Karpas-422 (cell line): ENCODE measurements at places on chromosomes 12 and 14.

DNA sequence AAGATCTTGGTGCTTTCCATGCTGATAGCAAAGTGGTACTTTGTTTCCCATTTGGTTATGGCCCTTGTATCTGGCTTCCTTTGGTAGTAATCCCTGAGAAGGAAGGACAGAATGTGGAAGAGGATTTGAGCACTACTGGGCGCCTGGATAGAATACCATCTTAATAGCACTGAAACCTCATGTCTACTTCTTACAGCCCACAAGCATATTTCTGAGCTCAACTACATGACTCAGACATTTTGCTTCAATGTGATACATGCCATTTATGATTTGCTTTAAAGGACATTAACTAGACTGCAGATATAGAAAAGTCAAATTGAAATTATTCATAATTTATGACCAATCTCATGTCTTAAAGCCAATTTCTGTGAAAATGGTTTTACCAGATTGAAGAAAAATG lies 80.4 kb downstream of the LIN7A start:
- no peak overlapping the region for H3K4me3 ChIP-seq
- H3K36me3 ChIP-seq: no peaks in the 10 kb centered on the region
- H3K27me3 ChIP-seq: no peaks in the 10 kb centered on the region
- H3K4me1 ChIP-seq: no peaks in the 10 kb centered on the region

DNA sequence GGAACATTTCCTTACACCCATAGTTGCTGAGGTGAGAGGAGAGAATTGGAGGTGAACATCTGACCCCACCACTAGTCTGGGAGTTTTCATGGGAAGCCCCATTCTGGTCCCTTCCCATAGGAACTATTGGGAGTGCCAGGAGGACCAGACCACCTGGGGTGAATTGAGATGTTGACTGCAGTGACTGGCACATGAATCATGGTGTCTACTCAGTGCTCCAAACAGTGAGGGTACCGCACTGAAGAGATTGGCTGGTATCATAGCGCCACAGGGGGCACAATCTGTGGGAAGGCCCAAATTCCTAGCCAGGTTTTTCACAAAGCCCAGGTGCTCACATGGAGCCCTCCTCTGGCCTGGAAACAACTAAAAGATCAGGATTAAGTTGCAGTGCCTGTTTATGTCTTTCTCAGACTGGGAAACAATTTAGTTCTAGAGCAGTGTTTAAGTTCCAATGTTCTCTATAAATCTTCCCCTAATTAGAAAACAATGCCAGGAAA lies 3.7 kb upstream of the RNASE9 start:
- no peak for DNase-seq
- H3K27me3 ChIP-seq: no peaks in the 10 kb centered on the region
- no peaks in the 10 kb centered on the region for H3K36me3 ChIP-seq
- no peaks in the 10 kb centered on the region for H3K4me1 ChIP-seq
- H3K4me3 ChIP-seq: no peak overlapping the region

DNA sequence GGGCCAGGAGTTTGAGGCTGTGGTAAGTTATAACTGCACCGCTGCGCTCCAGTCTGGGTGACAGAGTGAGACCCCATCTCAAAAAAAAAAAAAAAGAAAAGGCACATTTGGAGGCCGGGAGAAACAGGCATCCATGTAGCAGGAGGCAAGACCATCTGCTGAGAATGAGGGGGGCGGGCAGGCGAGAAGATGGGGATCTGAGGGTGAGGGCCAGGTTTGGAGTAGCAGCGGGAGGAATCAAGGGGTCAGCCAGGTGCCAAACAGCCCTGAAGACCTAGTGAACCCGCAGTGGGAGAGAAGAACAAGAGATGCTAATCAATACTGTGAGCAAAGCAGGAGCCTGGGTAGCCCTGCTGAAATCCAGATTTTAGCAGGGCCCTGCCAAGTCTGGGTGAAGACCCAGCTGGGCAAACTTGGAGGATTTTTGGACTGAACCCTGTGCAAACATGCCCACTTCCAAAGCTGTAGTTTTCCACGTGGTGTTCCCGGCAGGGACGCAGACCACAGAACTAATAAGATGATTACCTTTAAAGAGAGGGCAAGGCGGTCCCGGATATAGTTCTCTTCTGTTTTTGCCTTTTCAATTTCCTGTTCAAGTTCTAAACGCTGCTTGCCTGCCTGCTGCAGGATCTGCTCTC lies 61.0 kb downstream of the NIN start:
- H3K4me3 ChIP-seq: no peak overlapping the region
- H3K36me3 ChIP-seq: peaks cover 61% of the 10 kb centered on the region
- no peaks in the 10 kb centered on the region for H3K27me3 ChIP-seq
- H3K27ac ChIP-seq: no peak overlapping the region
- H3K4me1 ChIP-seq: no peaks in the 10 kb centered on the region

DNA sequence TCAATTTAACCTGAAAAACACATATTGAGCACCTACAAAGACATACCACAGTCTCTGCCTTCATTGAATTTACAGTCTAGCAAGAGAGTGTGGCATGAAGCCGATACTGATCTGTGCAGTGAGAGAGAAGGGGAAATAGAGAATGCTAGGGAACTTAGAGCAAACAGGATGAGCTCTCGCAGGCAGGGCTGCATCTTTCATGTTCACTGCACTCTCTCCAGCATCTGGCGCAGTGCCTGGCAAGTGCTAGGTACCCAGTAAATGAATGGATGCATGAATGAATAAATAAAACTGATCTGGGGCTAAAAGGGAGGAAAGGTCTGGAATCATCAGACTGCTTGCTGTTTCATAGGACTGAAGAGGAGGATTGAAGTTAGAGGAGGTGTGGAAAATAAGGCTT lies 256.5 kb upstream of the NPAS3 start:
- no peak overlapping the region for H3K27ac ChIP-seq
- H3K4me1 ChIP-seq: no peaks in the 10 kb centered on the region
- H3K36me3 ChIP-seq: no peaks in the 10 kb centered on the region
- no peak for DNase-seq

- H3K4me3 ChIP-seq: peak overlapping the region; percentile 74
- no peaks in the 10 kb centered on the region for H3K27me3 ChIP-seq
- DNase-seq: peak; percentile 86
- peaks cover 76% of the 10 kb centered on the region for H3K4me1 ChIP-seq
- H3K36me3 ChIP-seq: peaks cover 9% of the 10 kb centered on the region; the same call in 1 of the 2 replicates
Measured at GRCh38 chr12:53205747-53206419, 1.2 kb downstream of the ITGB7 start.

DNA sequence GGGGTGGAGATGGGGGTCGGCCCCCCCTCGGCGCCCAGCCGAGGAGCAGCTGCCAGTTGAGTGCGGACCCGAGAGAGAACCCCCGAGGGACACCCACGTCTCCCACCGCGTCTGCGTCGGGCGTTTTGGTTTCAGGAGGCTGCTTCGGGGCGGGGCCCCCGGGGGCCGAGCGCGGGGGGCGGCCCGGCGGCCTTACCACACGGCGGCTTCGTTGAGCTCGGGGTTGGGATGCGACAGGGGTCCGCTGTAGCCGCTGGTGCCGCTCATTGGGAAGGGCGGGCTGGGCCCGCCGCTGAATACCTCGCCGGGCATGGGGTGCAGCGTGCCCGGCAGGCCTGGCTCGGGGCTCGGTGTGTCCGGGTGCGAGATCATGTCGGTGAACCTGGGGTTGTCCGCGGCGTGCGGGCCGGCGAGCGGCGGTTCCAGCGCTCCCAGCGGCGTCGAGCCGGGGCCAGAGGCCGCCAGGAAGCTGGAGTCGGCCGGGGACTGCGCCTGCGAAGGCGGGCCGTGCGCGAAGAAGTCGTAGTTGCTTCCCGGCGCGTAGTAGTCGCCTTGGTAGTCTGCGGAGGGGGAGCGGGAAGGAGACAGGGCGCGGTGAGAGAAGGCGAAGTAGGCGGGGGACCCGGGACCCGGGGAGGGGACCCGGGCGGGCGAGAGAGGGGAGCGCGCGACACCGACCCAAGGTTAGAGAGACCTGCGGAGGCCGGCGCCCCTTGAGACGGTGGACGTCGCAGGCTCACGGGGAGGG lies 8.5 kb downstream of the LHX5 start:
- H3K4me1 ChIP-seq: no peaks in the 10 kb centered on the region
- DNase-seq: no peak
- H3K27ac ChIP-seq: no peak overlapping the region

DNA sequence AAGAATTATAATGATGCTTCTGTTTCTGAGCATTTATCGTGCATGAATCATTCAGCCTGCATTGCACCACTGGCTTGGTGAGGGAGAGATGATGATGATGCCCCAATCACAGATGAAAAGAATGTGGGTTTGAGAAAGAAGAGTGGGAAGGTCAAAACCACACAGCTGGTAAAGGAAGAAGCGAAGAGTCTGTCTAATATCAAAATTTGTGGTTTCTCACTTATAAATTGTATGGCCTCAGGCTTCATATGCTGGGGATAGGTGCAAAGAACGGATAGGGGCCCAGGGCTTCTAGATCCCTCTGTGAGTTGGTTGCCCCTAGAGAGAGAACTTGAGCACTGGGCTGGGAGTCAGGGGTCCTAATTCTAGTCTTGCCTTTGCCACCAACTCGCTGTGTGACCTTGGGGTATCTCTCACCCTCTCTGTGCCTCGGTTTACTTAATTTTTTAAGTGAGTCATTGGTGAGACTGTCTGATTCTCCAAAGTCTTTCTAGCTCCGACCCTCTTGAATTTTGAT lies 2.2 kb downstream of the OASL start:
- DNase-seq: no peak
- no peak overlapping the region for H3K27ac ChIP-seq
- no peaks in the 10 kb centered on the region for H3K36me3 ChIP-seq
- no peak overlapping the region for H3K4me3 ChIP-seq

DNA sequence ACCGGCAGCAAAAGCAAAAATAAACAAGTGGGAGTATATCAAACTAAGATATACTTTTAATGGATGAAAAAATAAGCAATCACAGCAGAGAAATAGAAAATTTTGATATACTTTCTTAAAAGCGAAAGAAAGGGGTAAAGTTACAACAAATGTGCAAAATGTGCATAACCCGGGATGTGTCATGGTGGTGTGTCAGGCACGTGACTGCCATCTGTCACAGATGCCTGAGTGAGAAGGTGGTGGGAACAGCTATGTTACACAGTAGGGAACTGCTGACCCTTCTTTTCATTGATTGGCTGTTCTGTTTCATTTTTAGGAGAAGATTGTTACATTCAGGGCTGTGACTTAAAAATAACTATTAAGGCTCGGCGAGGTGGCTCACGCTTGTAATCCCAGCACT lies 168.1 kb upstream of the PELI2 start:
- no peak for DNase-seq
- H3K4me3 ChIP-seq: no peak overlapping the region
- no peaks in the 10 kb centered on the region for H3K36me3 ChIP-seq
- no peak overlapping the region for H3K27ac ChIP-seq

DNA sequence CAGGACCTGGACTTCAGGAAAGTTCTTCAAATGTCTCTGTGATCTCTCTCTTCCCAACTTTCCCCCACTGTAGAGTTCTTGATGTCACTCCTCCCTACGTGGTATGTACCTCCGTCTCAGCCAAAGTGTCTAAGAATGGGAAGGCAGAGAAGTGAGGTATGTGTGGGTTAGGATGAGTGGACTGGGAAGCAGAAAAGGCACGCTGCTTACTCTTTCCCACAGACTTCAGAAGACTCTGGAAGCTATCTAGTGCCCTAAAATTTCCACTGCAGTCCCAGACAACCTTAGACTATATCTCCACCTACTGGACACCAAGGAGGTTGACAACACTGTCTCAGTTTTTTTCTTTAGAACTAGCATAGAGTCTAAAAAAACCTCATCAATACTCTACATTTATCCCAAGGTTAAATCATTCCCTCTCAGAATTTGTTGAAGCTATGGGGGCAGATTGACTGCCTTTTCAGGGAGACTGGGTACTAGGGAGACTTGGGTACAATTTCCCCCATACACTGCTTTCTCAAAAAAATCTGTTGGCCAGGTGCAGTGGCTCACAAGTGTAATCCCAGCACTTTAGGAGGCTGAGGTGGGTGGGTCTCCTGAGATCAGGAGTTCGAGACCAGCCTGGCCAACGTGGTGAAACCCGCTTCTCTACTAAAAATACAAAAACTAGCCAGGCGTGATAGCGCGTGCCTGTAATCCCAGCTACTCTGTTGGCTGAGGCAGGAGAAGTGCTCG lies 20.6 kb upstream of the ITGA5 start:
- no peaks in the 10 kb centered on the region for H3K27me3 ChIP-seq
- peak; percentile 75 for DNase-seq
- no peak overlapping the region for H3K4me3 ChIP-seq
- H3K4me1 ChIP-seq: peaks cover 6% of the 10 kb centered on the region; the same call in 1 of the 2 replicates

DNA sequence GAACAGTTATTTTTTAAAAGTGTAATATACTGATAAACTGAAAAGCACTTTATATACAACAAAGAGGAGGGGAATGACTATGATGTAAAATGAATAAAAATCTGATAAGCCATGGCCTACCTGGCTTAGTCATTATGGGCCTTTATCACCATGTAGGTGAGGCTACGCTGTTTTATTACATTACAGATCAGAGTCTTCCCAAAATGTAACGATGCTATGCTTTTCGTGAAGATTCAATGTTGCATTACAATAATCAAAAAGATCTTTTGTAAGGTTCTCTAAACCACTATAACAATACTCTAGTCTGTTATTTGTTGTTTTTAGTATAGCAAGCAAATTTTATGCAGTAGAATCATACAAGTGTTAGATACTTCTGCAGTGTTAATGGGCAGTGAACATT lies 34.2 kb downstream of the ARID4A start:
- H3K36me3 ChIP-seq: peaks cover 58% of the 10 kb centered on the region
- H3K27me3 ChIP-seq: no peaks in the 10 kb centered on the region
- no peak for DNase-seq
- no peak overlapping the region for H3K27ac ChIP-seq
- H3K4me1 ChIP-seq: peaks cover 22% of the 10 kb centered on the region
- no peak overlapping the region for H3K4me3 ChIP-seq

DNA sequence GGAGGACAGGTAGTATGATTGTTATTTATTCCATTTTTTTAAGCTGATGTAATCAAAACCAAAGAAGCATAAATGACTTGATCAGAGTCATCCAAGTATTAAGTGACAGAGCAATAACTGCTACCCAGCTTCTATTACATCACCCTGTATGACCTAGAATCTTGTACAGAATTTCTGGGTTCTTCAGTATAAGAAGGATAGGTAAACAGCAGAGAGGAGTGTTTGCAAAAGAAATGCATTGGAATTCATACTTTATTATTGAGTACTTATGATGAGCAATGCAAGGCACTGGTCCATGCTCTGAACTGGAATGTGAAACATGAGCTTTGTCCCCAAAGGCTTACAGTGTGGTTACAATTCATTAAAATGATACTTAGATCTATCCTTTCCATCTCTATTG lies 916.8 kb downstream of the DIO2 start:
- H3K27ac ChIP-seq: no peak overlapping the region
- no peaks in the 10 kb centered on the region for H3K27me3 ChIP-seq
- no peak for DNase-seq

- H3K36me3 ChIP-seq: no peaks in the 10 kb centered on the region
- H3K27ac ChIP-seq: no peak overlapping the region
- DNase-seq: no peak
- no peaks in the 10 kb centered on the region for H3K27me3 ChIP-seq
- H3K4me1 ChIP-seq: no peaks in the 10 kb centered on the region
Measured at GRCh38 chr14:101230161-101230850, 326.8 kb upstream of the RTL1 start.
